ENCODE measurements at places on chromosomes 12 and 14.

- no peak for DNase-seq
These were observed 288.6 kb downstream of the MED13L start for GRCh38 chr12:115988625-115989563.

GRCh38 chr14:56193347-56193746 is 75.1 kb downstream of the PELI2 start:
- DNase-seq: no peak

- DNase-seq: no peak
These were observed 66.5 kb upstream of the GALNT9 start for GRCh38 chr12:132395908-132396305.

DNA sequence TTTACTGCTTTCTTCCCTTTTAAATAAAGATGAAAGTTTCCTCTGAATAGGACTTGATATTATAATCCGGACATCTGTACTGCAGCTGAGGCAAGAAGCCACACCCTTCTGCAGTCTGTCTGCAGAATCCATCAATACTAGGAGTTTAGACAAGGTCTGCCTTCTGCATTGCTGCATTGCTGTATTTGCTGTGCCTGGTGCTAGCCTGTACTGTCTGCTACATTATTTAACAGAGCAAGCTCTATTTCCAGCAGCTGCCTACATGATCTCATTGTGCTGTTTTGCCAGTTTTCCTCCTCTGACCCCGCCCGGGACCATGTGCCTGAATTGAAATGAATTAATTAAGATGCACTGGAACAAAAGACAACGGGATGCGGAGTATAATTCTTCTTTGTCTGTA is 1.7 kb downstream of the TUBA1A start:
- no peak for DNase-seq

DNA sequence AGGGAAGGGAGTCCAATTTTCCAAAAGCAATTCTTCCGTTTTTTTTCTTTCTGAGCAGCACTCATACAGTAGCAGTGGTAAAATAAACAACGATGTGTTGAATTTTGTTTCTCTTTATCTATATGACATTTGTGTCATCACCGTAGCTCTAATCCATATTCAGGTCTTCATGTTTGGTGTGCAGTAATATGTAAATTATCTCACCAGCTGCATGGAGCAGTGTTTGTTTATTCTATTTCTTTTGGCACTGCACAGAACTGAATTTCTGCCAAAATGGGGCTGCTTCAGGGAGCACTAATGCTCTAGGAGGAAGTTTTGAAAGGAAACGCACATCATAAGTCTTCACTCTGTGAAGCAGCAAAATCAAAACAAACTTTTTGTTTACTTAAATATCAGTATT is 130.0 kb upstream of the NPAS3 start:
- no peak for DNase-seq

GRCh38 chr14:77882636-77883035 is 82.7 kb downstream of the ADCK1 start:
- DNase-seq: no peak

DNA sequence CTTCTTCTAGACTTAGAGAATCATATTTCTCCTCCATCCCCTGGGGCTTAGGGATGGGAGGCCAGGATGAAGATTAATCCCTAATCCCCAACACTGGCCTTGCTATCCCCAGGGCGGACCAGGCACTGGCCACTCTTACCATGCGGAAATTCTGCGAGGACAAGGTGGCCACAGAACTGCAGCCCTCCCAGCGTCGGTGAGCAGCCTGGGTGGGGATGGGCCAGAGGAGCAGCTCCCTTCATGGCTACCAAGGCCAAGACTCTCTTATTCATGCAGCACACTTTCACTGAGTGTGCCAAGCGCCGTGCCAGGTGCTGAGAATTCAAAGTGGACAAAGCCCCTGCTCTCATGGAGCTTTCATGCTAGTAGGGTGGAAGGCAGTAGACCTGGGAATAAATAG is 7.0 kb downstream of the TNS2 start:
- no peak for DNase-seq
